ENCODE measurements at places on chromosomes 16 and 17.

- DNase-seq: no peak
Measured at GRCh38 chr17:48726916-48727286, 1.6 kb downstream of the HOXB13 start.

DNA sequence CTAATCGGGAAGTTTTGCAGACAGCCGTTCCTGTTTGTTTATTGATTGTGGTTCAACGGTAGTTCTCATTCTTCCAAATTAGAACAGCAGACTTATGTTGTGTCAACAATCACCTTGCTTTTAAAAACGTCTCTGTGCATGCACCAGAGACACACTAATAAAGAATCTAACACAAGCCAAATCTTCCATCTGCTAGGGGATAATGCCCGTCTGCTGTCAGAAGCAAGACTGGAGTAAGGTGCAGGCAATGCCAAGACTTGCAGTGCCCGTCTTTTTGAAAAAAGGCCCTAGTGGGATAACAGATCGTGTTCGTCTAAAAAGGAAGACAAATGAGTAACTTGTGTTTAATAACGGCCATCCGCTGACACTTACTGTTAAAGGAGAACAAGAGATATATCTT is 158.4 kb downstream of the KCNJ2 start:
- no peak for DNase-seq

DNA sequence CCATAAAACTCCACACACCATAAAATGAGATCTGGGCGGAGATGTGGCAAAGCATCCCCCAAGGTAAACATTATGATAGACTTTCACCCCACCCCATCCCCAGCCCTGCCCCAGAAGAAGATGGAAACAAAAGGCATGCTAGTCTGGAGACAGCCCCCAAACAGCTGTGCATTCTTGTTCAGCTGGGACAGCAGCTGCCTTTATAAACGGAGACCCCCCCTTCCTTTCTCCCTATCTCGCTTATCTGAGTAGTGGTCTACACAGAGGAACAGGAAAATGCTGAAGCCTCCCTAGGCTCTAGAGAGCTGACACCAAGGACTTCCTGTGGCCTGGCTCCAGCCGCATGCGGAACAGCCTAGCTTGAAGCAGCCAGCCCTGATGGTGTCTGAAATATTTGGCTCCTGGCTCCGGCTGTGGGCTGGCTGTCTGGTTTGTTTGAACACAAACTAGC is 190.3 kb upstream of the ANKFN1 start:
- DNase-seq: no peak

DNA sequence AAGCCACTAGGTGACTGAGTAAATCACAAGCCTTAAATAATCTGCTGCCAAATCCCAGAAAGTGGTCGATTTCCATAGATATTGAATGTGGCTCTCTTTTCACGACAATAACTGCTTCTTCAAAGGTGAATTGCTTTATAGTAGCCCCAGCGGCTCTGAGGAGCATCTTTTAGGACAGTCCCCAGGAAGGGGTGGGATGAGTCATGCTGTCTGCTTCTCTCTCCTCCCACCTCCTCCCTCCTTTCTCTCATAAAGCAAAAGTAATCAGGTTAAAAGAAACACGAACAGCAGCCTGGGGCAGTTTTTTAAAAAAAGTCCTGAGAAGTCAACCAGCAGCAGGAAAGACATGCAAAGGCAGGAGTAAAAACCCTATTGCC is 1.8 kb downstream of the KIAA0513 start:
- DNase-seq: no peak

GRCh38 chr17:52235516-52235915 is 77.0 kb upstream of the CA10 start:
- DNase-seq: no peak

GRCh38 chr16:22098405-22099255 is 6.3 kb downstream of the VWA3A start:
- peak; percentile 43 for DNase-seq

- peak; percentile 84 for DNase-seq
Measured at GRCh38 chr16:71426069-71426879, 15.6 kb downstream of the TLE7 start.

- no peak for DNase-seq
Measured at GRCh38 chr17:1732833-1733321, 8.4 kb downstream of the WDR81 start.

DNA sequence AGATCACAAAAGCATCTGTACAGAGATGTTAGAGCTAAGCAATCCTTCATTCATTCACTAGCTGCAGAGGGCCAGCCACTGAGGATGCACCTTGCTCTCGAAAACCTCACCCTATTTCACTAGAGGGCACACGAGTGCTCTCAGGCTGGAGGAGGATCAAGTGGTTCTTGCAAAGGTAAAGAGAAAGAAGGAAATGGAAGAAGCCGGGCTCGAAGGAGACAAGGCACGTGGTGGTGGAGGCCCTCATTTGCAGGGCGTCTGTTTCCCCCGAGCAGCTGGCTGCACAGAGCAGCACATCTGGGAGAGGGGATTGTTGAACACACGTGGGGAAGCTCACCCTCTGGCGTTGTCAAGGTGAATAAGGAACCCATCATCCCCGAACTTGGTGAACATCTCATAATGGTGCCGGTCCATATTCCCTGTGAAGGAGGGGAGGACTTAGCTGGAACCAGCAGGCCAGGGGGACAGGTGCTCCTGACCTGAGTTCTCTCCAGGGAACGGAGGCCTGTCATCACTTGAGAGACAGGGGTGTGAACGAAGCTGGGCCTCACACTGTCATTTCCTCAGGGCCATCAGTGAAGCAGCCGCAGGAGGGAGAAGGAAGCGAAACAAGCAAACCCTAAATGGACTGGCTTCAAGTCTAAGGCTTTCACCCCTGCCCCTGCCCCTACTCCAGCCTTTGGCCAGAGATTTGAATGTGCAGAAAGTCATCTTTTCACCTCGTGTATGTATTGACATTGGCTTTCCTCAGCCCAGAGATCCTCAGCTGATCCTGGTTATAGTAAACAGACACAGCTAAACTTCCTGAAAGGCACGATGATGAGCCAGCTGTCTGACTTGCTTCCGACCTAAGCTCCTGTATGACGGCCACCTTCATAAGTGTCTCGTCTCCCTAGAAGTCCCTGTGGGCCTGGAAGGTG is 27.6 kb downstream of the PRKAR1A start:
- peak; percentile 33 for DNase-seq

- DNase-seq: peak; percentile 61
Measured at GRCh38 chr16:84611041-84611440, 6.8 kb downstream of the COTL1 start.

DNA sequence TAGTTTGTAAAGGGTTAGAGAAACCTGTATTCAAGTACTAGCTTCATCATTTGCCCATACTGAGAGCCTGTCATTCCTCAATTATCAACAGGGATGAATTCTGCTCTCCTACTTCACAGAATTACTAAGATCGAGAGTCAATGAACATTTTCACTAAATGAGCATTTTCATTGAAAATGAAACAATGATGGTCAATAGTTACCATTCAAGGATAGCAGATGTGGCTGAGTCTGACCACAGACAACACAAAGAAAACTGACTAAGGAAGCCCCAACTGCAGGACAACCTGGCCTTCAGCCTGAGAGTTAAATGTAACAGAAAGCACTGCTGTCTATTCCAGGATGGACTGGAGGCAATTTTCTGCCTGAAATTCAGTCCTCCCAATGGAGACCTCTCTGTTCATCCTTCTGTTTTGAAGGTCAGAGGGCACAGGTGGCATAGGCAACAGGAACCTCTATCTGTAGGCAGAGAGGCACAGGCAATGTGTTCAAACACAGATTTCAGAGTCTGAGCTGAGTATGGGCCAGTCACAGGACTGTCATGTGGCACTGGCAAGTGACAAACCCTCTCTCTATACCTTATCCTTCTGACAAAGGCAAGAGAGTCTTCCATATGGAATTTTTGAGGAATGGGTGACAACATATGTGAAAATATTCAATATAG is 19.5 kb downstream of the TRAF4 start:
- DNase-seq: no peak

- DNase-seq: peak; percentile 77
Measured at GRCh38 chr17:19387921-19388521, 1.0 kb upstream of the MFAP4 start.

DNA sequence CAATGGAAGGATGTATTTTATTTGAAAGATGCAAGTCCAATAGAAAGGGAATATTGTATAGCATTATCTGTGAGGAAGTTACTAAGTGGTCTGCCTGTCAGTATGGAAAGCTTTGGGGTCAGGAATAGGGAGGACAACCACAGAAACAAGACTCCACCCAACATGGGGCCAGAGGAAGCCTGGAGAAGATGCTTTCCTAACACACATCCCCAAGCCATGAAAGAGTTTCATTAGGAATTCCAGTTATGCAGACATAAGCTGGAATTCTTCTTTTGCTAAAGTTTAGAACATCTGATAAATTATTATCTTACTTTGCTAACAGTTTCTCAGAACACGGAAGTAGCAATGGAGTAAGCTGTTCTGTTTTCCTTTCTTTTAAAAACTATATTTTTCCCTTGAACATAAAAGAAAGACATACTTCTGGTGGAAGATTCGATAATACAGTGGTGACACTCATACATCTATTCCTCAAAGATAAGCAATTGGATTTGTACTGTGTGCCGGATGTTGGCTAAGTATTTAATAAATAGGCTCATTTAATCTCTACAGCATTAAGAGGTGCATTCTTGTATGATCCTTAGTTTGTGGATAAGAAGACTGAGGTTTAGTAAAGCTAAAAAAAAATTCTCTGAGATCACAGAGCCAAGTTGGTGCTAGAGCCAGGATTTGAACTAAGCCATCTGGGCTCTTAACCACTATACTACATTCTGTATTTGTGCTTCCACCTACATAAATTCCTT is 51.0 kb upstream of the GAS7 start:
- DNase-seq: no peak

DNA sequence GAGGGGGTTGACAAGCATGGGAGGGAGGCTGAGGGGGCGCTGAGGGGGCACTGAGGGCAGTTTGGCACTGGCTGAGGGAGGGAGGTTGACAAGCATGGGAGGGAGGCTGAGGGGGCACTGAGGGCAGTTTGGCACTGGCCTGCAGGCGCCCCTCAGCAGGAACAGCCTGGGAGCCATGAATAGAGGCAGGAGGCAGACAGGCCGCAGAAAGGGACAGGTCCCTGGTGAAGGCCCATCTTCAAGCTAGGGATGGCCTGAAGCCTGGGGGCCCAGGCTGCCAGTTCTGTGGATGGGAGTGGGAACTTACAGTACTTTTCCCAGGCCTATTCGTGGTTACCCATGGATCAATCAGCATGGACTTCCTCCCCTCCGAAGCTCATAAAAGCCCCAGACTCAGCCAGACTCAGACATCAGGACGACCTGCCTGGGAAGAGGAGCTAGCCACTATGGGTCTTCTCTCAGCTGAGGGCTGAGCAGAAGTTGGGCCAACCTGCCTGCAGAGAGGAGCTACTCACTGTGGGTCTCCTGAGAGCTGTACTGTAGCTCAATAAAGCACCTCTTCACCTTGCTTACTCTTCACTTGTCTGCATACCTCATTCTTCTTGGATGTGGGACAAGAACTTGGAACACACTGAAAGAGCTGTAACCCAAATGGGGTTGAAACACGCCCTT is 72.8 kb upstream of the BRD7 start:
- DNase-seq: no peak

DNA sequence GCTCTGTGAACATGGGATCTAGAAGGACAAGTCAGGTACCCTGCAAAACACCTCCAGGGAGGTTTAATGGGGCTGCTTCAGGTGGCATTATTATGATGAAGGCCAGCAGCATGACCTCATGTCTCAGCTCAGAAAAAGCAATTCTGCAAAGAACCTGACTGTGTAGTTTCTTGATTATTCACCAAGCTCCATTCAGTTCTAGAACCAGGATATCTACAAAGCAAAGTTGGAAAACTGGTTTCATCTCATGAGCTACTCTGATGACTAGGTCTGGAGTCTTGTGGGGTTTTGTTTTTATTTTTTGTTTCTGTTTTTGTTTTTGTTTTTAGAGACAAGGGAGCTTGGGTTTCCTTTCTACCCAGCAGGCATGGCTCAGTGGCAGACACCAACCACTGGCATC is 19.0 kb upstream of the LRRC37A3 start:
- no peak for DNase-seq

DNA sequence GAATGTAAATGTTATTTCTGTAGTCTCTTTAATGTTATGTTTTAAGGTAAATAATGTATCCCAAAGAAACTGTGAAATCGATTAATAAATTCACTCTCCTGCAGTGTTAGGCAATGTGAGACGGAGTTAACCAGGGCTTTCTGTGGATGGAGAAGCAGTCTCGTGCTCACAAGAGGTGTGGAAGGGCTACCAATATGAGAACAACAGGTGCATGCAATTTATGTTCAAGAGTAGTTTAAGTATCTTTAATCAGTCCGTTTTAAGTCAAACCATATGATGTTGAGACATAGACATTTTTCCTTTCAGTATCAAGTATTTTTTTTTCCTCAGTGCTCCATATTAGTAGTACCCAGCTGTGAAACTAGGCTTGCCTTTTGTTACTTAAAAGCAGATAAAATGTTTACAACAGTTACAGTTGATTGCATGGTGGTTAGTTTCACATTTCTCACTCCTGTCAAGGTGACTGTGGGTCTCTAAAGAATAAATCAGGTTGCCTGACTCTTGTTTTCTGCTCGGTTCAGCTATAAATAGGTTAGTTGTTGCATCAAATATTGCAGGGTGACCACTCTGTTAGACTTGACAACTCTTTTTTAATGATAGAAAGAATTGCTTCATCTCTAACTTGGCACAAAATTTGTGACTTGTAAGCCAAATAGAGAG is 54.4 kb downstream of the COX10 start:
- DNase-seq: peak; percentile 9

GRCh38 chr16:27149986-27150385 is 53.3 kb upstream of the KDM8 start:
- DNase-seq: no peak

DNA sequence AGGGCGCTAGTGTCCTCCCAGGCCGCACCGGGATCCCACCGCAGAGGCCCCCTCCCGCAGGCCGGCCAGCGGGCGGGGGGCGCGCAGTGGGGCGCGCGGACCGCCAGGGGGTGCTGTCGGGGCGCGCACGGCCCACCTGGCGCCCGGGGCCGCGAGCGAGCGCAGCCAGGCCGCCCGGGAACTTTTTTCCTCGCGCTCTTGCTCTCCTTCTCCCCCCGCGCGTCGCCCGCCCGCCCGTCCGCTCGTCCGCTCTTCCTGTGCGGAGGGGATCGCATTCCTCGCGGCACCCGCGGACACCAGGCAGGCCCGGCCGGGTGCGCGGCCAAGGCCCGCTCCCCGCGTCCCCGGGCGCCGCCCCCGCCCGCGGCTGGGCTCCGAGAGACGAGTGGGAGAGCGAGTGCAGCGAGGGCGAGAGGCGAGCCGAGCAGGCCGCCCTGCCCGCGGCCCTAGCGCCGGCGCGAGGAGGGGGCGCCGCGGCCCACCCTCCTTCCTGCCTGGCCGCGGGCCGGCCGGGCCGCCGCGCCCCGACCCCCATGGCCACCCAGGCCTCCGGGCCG is at the start of gene RAI1:
TSS of gene RAI1 (plus strand) at position 272 of the 557 bp plus-strand sequence. CDS start 111,491 bp downstream, outside the sequence.
- DNase-seq: peak; percentile 86
